Activated CD4-positive, alpha-beta T cell treated with anti-CD3 and anti-CD28 coated beads, Interleukin-2, amount 50 U/mL, for 48 hours (primary cell): ENCODE measurements at places on chromosomes 13 and 19.
A peak's percentile ranks its signal among the peaks of the same experiment; 100 is the strongest.

DNA sequence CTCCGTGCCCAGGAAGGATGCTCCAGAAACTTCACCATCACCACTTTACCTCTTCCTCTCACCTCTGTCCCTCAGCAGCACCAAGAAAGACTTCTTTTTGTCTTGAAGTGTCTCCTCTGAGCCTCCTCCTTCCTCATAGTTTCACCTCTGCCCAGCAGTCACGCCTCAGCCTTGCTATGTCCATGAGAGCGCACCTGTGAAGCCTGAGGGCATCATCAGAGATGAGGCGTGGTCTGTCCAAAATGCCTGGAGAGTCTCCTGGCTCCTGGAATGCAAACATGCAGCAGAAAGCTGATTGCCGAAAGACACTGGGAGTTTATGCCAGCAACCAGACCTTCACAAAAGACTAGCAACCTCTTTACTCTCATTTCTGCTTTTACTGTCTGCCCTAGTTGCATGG, 336.6 kb downstream of the TEX29 start:
- DNase-seq, result no peak

DNA sequence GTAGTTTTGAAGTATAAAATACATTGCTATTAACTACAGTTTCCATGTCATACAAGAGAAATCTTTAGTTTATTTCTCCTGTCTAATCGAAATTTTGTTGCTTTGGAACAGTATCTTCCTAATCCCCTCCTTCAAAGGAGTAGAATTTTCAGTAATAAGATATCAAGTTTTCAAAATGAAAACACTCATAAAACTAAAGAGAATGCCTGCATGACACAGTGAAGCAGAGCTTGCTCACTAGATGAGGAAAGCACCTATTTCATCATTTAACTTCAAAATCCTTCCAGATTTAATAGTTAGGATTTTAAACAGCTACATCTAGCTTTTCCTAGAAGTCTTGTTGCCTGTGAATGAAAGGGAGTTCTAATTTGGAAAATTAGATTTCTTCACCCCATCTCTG, 80.8 kb downstream of the TNFSF11 start:
- DNase-seq, result no peak

GRCh38 chr19:21128901-21129698, 12.7 kb upstream of the ZNF431 start:
- DNase-seq, result no peak

DNA sequence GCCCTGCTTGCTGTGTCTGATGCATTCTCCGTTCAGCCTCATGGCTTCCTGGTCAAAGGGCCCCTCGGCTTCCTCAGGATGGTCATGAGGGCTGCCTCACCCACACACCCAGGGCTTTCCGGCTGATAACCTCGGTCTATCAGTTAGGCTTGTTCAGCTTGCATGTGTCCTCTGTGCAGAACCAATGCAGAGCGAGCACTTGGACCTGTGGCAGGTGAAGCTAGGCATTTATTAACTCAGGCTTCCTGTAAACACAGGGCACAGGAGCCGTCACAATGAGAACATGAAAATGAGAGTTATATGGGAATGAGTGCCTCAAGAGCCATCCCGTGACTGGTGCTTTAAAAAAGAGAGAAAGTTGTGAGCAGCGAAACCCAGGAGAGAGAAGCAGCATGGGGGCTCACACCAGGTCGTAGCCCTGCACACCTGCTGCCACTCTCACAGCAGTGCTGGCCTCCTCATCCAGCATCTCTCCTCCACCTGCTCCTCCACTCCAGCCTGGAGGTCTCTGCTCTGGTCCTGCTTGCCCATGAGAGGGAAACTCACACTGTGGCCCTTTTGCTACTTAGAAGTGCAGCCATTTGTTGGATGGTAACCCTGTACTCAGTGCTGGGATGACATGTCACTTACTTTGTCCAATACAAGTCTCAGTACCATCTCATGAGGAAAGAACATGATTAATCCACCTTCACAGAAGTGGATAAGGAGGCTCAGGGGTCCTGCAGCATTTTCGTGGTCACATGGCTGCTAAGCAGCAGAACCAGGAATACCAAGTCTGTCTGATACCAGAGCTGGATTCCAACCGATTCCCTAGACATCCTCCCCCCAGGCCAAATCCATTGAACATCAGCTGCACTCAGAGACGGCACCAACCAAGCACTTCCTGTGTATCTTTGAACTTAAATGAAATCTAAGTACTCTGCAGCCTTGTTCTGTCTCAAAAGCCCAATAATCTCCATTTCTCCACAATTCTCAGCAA, 50.5 kb upstream of the IRS2 start:
- no peak for DNase-seq

DNA sequence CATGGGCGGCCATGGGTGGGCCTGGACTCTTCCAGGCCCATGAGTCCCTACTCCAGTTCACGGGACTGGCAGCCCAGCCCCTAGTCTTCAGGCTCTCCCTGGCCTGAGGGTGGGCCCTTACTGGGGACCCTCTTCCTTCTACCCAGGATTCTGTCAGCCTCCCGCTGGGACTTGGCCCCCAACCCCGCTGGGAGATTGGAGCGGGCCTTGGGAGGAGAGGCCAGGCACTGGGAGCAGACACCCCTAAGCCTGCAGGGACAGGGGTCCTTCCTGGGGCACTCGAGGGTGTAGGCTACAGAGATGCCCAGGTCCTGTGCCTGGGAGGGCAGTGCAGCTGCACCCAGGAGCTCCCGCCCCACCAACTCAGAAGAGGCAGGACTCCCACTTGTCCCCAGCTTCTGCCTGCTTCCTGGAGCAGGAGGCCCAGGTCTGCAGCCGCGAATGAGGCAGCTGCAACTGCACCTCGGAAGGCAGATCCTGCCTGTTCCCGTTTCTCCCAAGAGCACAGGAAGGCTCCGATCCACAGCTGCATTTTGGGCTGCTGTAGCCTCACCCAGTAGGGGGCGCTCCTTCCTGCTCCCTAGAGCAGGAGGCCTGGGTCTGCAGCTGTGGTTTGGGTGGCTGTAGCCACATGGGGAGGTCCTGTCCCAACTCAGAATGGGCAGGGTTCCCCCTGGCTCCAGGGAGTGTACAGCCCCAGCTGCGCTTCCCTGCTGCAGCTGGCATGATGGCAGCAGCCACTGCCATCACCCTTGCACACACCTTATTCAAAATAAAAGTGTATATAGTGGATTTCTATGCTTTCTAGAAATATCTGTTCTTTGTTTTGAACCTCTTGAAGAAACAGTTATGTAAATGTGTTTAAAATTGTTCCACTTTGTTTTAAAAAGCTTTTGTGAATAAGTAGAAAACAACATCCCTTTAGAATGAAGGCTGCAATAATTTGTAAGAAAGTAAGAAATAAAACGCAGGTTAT, 46.8 kb downstream of the TEX26 start:
- DNase-seq, result peak; percentile 57

GRCh38 chr19:3899531-3900294, 19.2 kb downstream of the ATCAY start:
- DNase-seq, result no peak

- no peak for DNase-seq
These were observed 52.4 kb downstream of the LYL1 start for GRCh38 chr19:13050274-13050673.

DNA sequence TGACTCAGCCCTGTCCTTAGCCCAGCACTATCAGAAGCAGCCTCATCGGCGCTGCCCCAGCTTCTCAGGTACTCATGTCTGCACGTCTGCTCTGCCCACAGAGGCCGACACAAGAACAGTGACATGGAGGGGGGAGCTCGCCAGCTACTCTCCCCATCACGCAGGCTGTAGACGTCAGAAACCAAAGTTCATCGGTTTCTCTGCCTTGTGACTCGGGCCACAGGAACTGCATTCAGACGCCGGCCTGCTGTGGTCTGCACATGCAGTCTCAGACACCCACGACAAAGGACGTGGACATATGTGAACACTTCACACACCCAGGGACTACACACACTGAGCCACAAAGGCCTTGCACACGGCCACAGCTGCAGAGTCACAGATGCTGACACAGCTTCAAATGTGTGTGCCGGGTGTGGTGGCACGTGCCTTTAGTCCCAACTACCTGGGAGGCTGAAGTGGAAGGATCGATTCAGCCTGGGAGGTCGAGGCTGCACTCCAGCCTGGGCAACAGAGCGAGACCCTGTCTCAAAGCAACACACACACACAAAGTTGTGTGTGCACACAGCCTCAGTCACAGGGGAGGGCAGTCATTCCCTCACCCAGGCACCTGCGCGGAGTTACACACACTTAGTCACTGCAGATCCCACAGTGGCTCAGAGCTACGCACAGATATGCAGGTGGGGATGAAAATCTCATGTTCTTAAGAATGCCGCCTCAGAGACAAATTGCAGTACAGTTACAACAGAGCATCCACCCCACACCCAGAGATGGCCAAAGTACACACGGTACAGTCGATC, 4.9 kb upstream of the ZFP36 start:
- peak; percentile 87 for DNase-seq

GRCh38 chr19:1026783-1027649, 608 bp downstream of the CNN2 start:
- peak; percentile 55 for DNase-seq

GRCh38 chr13:23928985-23929384, 31.7 kb upstream of the C1QTNF9B start:
- DNase-seq, result no peak

DNA sequence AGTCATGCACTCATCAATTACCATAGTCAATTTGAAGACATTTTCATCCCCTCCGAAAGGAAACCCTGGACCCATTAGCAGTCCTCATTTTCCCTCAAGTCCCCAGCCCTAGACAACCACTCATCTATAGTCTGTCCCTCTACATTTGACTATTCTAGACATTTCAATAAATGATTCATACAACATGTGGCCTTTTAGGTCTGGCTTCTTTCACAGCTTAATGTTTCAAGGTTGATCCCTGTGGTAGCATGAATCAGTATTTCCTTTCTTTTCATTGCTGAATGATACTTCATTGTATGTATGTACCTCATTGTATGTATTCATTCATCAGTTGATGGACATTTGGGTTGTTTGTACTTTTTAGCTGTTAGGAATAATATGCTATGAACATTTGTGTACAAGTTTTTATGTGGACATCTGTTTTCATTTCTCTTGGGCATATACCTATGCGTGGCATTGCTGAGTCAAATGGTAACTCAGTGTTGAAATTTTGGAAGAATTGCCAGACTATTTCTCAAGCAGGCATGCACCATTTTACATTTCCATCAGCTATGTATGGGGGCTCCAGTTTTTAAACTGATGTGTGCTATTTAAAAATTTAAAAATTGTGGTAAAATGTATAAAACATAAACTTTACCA, 18.4 kb downstream of the SPATA13 start:
- DNase-seq, result no peak

DNA sequence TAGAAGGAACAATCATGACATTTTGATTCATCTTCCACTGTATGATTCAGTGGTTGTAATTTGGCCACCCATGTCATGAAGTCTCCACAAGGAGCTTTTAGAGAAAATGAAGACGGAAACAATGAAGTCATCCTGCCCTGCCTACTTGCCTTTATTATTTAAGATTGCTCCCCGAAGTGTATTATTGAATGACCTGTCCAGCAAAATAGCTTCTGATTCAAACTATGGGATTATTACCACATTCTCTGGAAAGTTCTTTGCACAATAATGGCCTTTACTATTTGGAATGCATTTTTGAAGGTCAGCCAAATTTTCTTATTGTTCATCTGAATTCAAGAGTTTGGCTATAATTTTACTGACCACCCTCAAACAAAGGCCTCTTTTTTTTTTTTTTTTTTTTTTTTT, 77.8 kb upstream of the RFC3 start:
- DNase-seq, result no peak

DNA sequence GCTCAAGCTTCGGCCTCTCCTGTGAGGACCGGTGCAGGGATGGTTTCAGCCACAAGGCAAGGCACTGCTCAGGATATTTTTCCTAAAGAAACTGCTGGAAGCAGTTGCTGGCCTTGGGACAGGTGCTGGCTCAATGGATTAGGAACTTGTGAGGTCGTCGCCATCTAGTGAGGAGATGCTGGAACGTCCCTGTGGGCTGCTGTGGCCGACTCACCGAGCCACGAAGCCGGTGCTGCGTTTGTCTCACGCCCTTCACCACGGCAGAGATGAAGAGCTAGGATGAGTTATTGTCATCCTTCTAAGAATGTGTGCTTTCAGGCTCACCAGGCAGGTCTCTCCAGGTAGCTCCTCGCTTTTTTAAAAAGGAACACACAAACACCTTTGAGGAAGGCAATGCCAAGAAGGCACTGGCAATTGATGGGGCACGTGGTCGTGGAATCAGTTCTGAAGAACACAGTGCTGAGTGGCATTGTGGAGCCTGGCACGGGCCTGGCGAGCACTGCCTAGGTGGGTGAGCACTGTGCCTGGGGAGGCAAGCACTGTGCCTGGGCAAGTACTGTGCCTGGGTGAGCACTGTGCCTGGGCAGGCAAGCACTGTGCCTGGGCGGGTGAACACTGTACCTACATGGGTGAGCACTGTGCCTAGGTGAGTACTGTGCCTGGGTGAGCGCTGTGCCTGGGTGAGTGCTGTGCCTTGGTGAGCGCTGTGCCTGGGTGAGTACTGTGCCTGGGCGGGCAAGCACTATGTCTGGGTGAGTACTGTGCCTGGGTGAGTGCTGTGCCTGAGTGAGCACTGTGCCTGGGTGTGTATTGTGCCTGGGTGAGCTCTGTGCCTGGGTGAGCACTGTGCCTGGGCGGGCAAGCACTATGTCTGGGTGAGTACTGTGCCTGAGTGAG, 140.4 kb downstream of the TEX29 start:
- DNase-seq, result no peak

DNA sequence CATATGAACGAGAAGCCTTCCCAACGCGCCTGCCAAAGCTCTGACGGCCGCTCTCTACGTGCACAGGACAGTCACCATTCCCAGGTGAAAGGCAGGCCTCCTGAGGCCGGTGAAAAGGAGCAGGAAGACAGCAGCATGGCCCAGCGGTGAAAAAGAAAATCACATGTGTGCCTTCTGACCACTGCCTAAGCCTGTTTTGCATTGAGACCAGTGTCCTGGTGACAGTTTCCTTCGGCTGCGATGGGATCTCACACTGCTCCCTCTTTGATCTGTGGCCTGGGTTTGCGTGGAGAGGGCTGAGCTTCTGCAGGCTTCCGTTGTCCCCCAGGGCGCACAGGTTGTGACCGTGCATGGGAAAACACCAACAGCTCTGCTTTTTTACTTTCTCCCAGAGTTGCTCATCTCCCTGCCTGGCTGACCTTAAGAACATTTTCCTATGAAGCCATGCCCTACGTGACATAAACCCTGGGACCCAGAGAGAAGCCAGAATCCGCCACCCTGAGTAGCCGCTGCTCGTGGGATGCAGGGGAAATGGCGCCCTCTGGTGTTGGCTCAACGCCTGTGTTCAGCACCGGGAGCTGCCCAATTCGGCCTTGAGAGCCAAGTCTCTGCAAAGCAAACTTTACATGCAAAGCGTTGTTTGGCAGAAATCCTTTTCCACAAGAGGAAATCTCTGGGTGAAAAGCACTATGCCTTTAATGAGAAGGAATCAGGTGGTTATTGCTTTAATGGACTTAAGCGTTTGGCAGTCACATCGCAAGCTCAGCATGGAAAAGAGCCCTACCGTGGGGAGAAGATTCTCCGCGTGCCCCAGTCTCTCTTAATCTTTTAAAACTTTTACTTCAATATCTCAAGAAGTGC, 112.2 kb upstream of the GPR12 start:
- DNase-seq, result peak; percentile 68
